ENCODE measurements at places on chromosomes 13 and 19.

GRCh38 chr13:110646442-110647364 is 31.4 kb downstream of the NAXD start:
- DNase-seq: no peak

- peak; percentile 74 for DNase-seq
Measured at GRCh38 chr19:8580710-8581281, 3.6 kb upstream of the MYO1F start.

DNA sequence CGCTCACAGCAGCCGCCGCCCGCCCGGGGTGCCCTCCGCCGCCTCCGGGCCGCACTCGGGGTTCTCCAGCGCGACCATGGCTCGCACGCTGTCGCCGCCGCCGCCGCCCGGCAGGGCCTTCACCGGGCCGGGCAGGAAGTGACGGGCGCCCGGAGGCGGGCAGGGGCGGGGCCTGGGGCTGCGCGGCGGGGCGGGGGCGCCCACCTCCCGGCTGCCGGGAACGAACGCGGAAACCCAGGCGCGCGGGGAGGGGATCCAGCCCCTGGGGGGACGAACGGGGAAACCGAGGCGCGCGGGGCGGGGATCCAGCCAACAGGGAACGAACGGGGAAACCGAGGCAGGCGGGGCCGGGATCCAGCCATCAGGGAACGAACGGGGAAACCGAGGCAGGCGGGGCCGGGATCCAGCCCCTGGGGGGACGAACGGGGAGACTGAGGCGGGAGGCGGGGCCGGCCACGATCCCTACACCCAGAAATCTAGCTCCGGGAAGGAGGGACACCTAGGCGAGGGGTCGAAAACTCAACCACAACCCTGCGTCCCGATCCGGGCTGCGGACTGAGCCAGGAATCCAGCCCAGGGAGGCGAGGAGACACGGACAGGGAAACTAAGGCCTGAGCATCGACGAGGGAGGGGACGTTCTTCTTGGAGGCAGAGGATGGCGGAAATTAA is at the start of gene R3HDM4:
Gene R3HDM4 (minus strand): TSS at position 140 of the 669 bp plus-strand sequence. CDS start 62 bp downstream, at position 78.
- peak; percentile 66 for DNase-seq

DNA sequence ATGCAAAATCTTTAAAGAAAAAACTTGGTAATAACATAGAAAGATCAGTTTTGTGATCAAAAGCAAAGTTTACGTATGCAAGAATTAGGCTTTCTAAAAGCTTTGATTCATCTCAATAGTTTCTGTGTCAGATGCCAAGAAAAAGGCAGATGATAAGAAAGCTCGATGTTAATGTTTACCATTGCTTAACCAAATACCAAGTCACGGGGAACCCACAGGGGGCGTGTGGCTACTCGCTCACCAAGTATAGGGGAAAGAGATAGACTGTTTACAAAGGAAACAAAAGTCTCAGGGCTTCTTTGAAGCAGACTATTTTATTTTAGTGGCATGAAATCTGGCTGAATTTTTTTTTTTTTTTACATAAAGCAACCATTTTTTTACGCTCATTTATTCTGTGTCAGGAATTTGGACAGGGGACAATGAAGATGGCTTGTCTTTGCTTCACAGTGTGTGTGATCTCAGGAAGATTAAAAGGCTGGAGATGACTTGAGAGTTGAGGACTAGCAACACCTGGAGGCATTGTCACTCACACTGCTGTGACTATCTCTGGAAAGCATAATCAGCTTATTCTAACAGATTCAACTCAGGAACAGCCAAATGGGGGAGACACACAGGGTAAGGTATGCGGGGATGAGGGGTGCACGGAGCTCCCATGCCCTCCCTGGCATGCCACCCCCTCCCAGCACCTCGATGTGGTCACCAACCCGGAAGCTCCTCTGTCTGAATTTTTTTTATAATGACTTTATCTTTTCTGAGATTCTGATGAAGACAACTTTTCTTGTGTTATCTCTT is 24.9 kb downstream of the RCBTB1 start:
- peak; percentile 14 for DNase-seq

GRCh38 chr13:111911121-111911720 is 155.7 kb upstream of the SOX1 start:
- peak; percentile 2 for DNase-seq

DNA sequence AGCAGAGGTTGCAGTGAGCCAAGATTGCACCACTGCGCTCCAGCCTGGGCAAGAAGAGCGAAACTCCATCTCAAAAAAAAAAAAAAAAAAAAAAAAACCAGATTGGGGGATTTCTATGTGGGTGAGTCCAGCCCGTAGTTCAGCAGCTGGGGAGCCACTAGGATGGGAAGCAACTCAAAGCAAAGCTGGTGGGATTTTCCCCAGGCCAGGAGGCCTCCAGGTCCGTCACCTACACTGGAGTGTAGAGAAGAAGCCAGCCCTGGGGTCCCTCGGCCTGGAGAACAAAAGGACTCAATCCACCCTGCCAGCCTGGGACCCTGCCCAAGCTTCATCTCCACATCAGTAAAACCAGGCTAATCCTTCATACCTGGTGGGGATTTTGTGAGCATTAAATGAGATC is 121.3 kb upstream of the CACNA1A start:
- DNase-seq: no peak

DNA sequence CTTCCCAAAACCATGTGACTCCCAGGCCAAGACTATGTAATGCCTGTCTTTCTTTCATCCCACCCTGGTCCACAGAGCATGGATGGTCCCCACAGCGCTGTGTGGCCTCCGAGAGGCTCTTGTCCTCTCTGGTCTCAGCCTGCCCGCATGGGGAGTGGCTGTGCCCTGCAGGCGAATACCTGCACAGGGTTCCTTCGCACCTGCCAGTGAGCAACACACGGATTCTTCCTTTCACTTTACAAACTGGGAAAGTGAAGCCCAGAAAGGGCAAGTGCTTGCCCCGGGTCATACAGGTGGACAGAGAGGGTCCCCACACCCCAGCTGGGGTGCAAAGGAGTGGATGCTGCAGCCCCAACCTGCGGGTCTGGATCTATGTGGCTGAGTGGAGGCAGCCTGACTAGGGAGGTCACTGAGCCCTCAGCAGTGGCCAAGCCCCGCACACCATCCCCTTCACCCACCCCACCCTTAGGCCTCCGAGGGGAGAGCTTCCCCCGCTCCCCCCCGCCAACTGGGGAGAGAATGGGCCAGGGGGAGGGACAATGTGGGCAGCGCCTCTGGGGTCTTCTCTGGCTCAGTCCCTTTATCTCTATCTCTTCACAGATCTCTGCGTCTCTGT is 747 bp upstream of the MARK4 start:
- DNase-seq: no peak

DNA sequence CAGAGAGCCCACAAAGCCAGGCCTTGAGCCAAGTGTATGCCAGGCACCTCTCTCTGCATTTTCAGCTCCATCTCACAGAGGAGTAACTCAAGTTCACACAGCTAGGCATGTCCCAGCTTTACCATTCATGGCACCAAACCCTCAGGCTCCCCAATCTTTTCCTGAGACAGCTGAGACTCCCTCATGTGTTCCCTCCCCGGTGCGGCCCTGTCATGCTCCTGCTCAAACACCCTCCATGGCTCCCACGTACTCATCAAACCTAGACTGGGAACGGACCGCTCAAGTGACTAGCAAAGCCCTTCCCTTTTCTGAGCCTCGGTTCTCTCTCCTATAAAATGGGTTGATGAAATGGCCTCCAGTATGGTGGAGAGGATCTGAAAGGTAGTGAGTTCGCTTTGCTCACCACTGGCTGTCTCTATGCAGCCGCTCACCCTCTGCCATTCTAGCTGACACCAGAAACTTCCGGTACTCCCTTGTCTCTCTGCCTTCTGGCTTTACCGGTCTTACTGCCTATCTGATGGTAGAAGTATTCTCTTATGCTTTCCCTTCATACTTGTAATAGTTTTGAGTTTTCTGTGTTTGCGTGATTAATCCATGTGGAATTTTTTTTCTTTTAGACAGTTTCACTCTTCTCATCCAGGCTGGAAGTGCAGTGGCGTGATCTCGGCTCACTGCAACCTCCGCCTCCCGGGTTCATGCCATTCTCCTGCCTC is 7.8 kb upstream of the SLC44A2 start:
- DNase-seq: no peak

DNA sequence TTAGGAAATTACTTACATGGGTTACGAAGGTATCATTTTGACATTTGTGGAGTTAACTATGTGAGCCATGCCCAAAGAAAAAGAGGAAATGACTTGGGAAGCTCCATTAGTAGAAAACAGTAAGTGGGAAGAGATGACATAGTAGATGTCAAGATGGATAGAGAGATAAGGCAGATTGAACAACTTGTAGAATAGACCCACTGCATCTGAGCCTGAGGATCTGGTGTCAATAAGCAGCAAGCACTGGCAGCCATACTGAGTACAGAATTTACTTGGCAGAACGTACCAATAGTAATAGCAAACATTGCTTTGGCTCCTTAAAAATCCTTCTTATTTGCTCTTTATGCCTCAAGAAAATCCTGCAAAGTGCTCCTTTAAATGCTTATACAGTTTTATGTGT is 203.8 kb downstream of the GPC6 start:
- no peak for DNase-seq

GRCh38 chr19:41930926-41931592 is 2.8 kb upstream of the ERFL start:
- peak; percentile 64 for DNase-seq

DNA sequence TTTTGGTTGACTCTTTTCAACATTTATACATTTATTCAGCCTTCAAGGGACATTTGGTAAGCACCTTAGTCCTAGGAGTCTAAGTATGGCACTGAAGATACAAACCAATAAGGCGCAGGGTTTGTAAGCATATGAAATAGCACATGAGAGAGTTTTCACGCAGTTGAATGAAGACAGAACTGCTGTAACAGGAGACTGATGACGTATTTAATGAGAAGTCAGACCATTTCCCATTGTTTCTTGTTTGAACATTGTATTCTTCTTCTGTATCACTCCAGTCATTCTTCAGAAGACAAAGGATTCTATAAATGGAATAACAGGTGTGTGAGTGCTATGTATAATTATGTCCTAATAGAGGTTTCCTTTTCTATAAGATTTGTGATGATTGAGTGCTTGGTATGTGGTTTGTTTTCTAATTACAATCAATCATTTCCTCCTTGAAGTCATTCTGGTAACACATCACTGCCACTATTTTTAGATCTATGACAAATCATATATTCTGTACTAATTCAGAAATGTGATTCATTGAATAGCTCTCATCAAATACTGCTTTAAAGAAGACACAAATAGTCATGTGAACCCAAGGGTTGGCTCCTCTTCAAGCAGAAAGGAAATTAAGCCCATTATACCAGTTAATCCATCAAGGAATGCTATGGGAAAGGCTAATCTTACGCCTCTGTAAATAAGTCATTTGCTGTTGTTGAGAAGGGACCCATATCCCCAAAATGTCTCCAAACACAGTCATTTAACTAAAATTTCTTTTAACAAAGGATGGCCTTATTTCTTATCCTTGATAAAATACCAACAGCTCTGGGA is 222.8 kb upstream of the NBEA start:
- DNase-seq: no peak

DNA sequence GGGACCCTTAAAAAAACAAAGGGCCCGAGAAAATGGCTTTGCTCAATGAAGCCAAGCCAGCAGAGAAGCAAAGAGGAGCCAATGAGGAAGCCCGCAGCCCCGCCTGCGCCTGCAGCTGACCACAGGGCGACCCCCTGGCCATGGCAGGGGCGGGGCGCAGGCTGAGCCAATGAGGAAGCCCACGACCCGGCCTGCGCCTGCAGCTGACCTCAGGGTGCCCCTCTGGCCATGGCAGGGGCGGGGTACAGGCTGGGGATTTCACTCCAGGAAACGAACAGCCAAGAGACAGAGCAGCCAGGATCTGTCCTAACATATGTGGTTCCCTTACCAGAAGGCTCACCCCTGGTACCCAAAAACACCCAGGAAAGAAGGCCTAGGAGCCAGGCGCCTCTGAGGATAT is 101.4 kb downstream of the STK24 start:
- DNase-seq: no peak

GRCh38 chr19:4717966-4718701 is 5.5 kb downstream of the DPP9 start:
- no peak for DNase-seq

DNA sequence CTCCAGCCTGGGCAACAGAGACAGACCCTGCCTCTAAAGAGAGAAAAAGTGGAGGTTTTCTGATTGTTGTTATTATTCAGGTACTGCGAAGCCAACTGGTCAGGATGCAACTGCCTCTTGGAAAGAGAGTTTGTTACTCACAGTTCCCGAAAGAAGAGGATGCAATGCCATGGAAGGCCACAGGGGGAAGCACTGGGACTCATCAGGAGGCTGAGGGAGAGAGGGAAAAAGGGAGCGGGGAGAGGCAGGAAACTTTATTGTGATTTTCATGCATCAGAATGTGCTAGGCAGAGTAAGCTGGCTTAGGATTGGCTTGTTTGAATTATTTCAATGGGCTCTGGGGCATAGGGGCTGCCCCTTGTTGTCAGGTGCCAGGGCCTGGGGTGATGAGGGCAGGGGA is 27.6 kb downstream of the MYO9B start:
- peak; percentile 49 for DNase-seq

DNA sequence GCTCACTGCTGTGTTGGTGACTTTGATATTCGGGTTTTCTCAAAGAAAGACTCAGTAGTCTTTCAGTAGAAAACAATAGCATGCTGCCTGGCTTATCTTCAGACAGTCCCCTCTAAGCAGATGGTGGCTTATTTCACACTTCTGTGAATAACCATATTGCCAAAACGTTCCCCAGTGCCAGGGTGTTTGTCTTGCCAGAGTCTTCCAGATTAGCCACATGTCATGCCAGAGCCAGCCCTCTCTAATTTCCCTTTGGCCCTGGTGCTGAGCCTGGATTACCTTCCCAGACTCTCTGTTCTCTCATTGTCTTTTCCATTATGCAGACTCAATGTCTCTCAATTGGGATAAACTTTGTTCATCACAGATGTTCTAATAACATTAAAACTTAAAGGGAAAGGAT is 488.0 kb upstream of the ATXN8OS start:
- no peak for DNase-seq

GRCh38 chr19:29672933-29673336 is 7.7 kb downstream of the PLEKHF1 start:
- no peak for DNase-seq

GRCh38 chr19:13794398-13794756 is 866 bp upstream of the ZSWIM4 start:
- DNase-seq: no peak

DNA sequence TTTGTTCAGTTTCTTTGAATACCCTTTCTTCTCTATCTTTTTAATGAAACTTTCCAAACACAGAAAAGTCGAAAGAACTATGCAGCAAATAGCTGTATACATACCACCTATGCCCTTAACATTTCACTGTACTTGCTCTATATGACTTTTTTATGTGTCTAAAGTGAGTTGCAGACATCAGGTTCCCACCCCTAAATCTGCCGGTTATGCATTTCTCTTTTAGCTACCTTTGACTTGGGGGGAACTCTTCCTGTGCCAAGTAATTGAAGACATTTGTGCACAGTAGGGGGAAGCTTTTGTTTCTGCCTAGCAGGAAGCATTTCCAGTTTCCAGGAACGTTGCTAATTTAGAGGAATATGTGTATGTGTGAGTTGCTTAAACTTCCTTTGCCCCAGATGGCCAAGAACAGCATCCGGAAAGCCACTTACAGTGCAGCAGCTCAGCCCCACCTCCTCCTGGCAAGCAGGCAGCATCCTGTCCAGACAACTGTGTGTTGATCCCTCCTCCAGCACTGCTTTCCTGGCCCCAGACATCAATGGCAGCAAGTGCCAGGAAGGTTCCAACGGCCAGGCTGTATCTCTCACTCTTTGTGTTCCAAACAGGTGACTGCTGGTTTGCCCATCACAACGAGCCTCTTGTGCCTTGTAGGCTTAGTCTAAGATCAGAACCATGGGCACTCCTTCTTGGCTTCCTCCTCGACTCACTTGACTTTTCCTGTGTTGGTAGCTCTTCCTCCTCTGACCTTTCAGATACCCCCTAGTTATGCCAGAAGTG is 14.7 kb upstream of the GRAMD1A start:
- peak; percentile 57 for DNase-seq

All from WERI-Rb-1 (cell line).